ENCODE measurements at places on chromosomes 6 and 20.

DNA sequence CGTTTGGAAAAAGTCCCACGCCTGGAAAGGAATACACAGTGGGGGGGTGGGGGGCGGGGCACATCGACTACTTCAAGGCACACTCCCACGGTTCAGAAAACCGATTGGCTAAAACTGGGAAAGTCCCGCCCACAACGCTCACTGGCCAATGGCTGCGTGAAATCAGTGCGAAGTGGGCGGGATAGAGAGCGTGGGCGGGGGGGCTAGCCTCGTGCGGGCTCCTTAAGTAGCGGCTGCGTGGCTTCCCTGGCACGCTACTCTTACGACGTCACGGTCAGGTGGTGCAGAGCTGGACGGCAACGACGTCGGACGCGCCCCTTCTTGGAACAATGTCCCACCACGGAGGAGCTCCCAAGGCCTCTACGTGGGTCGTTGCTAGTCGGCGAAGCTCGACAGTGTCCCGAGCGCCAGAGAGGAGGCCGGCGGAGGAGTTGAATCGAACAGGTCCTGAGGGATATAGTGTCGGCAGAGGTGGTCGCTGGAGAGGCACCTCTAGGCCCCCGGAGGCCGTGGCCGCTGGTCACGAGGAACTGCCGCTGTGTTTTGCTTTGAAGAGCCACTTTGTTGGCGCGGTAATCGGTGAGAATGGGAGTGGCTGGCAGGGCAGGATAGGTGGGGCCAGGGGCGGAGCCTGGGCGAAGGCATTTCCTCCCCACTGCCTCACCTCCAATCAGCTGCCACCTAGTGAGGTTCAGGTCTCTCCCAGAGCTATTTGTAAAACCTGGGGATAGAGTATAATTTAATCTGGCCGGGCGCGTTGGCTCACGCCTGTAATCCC is at the start of gene DDX43:
Gene DDX43 (plus strand): TSS at position 252 of the 778 bp plus-strand sequence. CDS start 78 bp downstream, at position 330.
- DNase-seq: no peak

DNA sequence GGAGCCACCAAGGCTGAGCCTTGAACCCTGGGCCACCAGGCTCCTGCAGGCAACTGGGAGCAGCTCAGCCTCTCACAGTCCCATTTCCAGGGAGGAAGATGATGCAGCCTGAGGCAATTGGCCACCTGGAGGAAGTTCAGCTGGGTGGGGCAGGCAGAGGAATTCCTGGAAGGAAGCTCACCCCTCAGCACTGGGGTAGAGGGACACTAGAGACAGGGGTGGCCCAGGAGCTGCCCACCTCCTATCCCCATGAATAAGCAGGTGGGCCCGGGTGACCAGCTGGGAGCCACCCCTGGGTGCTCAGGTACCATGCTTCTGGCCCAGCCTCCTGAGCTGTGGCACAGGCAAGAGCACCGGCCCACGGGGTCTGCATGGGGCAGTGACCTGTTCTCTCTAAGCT is 3.6 kb upstream of the HSPA12B start:
- no peak for DNase-seq

DNA sequence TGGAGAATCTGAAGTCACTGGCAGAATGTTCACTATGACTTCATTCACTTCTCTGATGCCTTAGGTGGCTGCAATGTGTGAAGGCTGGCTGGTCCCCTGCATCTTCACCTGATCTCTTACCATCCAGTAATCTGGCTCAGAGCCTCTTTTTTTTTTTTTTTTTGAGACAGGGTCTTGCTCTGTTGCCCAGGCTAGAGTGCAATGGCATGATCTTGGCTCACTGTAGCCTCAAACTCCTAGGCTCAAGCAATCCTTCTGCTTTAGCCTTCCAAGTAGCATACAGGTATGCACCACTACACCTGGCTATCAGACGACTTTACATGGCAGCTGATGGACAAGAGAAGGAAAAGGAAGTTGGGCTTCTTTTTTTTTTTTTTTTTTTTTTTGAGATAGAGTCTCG is 25.8 kb upstream of the JARID2 start:
- DNase-seq: no peak

- DNase-seq: no peak
These were observed 90.6 kb upstream of the MAP3K7 start for GRCh38 chr6:90677440-90677839.

GRCh38 chr6:169862892-169863525 is 111.6 kb downstream of the ERMARD start:
- no peak for DNase-seq

DNA sequence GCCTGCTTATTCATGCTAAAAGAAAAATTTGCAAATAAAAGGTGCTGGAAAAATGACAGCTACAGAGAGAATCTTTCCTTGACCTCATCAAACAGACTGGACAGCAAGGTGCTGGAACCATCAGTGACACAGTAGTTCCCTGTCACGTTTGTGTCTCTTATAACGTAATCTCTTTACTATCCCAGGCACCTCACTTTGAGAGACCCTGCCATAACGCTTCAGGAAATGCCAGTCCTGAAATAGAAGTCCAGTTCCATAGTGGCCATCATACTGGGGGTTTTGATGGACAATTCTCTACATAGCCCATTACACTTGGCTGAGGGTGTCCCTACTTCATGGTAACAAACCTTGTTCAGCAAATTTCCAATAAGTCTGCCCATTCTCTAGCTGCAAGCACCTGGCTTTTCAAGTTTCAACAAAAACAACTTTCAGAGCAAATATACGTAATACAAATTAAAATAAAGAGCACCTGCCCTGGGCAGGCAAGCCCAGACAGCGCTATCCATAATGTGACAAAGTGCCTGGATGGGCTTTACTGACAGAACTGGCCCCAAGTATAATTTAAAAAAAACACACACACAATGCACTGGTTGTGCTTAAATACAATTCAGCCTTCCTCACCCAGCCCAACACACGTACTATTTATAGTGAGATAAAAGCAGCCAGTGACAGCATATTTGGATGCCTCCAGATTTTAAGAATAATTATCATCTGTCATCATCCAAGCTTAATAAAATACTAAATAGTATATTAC is 38.7 kb downstream of the CNKSR3 start:
- no peak for DNase-seq

DNA sequence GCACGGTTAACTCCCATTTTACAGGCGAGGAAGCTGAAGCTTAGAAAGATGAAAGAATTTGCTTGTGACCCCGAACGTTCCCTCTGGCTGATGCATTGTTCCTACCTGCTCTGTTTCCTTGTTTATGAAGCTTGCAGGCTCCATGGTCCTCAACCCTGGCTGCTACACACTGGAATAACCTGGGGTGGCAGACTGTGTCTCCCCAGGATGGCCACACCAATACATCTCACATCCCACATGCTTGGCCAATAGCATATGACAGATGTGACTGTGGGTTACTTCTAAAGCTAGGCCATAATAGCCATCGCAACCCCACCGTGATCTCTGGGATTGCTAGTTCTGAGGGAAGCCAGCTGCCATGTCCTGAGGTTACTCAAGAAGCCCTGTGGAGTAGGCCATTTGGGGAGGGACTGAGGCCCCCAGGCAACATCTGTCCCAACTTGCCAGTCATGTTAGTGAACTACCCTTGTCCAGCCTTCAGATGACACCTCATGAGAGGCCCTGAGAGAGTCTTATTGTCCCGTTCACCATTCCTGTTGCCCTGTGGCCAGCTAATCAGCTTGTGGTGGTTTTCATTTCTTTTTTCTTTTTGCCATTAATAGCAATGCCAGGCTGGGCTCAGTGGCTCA is 6.7 kb upstream of the FAM110A start:
- no peak for DNase-seq

- DNase-seq: no peak
These were observed 9.0 kb upstream of the NCOA6 start for GRCh38 chr20:34834459-34834893.

DNA sequence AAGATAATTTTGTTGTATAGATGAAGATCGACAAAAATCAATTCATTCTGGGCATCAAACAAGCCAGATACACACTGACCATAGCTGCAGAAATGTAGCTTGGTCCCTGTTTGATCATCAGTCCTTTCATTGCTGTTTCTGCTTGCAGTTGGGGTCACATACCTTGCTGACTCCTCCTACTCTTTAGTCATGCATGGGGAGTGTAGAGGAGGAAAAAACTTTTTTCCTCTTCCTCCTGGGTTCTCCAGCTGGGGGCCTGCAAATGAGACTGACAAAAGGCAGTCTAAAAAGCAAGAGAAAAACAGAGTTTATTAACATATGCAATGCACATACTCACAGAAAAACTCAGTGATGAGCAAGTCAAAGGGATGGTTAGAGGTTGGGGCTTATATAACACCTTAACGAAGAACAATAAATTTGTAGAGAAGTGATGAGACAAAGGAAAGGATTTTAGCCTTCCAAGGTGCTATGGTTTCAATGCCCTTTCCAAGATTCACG is 105.8 kb downstream of the QRSL1 start:
- no peak for DNase-seq

- no peak for DNase-seq
These were observed 86.5 kb downstream of the BANF2 start for GRCh38 chr20:17786221-17786718.

DNA sequence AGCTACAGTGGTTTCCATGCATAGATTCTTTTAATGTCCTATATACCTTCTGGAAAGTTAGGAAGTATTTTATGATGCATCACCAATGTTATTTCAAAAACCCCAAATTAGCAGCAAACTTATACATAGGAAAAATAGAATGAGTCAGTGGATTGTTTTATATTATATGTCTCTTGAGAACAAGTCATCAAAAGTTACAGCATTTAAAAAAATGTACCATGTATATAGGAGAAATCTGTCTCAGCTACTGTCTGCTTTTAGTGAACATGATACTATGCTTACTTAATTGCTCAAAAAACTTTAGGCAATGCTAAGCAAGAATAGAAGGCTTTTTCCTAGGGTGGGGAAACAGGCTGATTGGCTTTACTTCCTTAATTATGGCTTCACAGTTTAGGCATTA is 365.3 kb downstream of the SAMD5 start:
- no peak for DNase-seq

GRCh38 chr6:111692327-111693164 is 86.9 kb upstream of the TRAF3IP2 start:
- no peak for DNase-seq

- DNase-seq: no peak
These were observed 77.9 kb upstream of the BMP5 start for GRCh38 chr6:55953335-55953734.

Measured in hypothalamus (tissue), 51 donors.